ENCODE measurements at places on chromosomes 5 and 9.

GRCh38 chr9:96567203-96567700 lies 52.4 kb downstream of the CDC14B start:
- no peak for DNase-seq

GRCh38 chr9:3756071-3756470 lies 230.3 kb upstream of the RFX3 start:
- DNase-seq, result no peak

DNA sequence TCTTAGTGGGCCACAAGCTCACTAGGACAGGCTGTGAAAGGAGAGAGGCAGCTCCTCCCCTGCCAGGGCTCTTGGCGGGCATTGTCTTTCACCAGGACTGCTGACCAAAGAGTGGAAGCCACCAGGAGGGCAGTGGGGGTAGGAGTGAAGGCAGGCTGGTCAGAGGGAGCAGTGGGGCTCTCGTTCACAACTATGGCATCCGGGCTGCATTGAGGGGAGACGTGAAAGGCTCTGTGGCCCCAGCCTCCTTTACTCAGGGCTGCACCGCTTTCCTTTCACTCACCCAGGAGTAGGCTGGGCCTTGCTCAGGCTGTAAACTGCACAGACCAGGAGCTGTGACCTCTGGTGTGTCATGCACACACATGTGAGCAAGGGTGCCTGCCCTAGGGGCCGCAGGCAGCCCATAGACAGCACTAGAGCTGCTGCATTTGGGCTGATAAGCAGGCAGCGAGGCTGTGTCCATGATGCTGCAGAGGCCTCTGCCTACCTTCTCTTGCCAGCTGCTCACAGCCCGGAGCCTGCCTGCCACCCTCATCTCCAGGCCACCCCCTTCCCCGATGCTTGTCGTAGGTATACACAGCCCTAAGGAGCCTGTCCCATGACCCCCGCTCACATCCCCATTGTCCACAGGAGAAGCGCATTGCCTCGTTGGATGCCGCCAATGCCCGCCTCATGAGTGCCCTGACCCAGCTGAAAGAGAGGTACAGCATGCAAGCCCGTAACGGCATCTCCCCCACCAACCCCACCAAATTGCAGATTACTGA lies 130.4 kb downstream of the DAB2IP start:
- no peak for DNase-seq

GRCh38 chr5:83988293-83988685 lies 267.6 kb upstream of the HAPLN1 start:
- DNase-seq, result no peak

DNA sequence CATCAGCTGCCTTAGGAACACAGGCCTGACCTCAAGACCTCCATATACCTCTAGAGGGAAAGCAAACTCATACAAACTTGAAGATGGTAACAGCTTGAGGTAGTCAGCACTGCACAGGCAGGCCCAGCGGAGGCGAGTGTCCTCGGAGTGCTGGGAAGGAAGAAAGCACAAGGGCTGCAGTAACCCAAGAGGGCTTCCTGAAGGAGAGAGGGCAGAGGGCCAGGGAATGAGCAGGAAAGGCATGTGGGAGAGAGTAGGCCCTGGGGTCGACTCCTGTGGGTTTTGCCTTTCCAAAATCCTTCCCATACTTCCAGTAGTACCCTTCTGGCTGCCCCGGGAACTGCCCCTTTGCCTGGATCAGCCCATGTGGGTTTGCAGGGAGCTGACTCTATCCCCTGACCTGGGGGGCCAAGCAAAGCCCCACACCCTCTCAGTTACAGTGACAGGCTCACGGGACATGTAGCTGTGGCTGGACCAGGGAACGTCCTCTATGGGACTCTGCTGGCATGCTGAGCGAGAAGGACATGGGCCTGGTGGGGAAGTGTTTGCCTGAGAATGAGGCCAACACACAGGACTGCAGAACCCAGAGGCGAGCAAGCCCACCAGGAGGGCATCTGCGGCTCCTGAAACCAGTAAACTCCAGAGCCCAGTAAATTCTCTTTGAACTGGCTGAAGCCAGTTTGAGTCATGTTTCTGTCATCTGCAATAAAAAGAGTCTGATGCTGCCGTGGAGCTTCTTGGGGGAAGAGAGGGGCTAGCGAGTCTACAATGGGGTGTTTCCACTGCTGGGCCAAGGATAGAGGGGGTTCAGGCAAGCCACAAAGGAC lies 64.1 kb downstream of the COL23A1 start:
- no peak for DNase-seq

DNA sequence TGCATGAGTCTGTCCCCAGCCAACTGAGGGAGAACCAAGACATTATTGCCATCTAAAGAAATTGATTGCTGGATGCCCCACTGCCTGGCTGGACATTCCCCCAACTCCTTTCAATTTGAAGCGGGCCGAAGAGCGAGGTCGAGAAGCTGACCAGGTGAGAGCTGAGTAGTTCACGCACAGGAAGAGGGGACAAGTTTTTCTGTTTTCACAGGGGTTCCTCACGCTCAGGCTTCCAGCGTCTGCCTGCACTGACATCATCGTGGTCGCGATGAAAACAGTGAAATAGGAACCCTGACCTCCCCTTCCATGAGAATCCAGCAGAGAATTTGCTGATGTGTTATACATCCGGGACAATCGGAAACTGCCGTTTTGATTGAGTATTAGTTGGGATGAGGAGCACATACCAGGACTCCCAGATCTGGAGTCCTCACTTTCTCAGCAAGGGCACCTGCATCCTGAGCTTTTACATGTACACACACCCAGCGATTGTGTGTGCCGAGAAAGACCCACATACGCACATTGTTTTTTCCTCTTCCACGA lies 3.1 kb upstream of the DMRT3 start:
- DNase-seq, result no peak

DNA sequence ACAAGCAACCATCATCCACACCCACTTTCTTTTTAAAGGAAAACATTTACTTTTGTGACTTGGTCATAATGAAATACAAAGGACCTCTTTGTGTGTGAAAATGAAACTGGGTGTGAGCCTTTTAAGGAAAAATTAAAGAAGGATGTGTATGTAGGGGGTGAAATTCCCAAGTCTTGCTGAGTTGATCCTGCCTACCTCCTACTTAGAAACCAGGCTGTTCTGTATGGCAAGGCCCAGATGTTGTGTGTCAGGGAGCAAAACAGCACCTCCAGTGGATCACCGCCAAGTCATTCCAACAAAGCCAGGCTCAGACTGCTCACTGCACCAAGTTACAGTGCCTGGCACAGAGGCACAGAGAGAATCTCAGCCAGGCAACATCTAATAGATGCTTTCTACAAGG lies 198.5 kb upstream of the FBN2 start:
- no peak for DNase-seq

DNA sequence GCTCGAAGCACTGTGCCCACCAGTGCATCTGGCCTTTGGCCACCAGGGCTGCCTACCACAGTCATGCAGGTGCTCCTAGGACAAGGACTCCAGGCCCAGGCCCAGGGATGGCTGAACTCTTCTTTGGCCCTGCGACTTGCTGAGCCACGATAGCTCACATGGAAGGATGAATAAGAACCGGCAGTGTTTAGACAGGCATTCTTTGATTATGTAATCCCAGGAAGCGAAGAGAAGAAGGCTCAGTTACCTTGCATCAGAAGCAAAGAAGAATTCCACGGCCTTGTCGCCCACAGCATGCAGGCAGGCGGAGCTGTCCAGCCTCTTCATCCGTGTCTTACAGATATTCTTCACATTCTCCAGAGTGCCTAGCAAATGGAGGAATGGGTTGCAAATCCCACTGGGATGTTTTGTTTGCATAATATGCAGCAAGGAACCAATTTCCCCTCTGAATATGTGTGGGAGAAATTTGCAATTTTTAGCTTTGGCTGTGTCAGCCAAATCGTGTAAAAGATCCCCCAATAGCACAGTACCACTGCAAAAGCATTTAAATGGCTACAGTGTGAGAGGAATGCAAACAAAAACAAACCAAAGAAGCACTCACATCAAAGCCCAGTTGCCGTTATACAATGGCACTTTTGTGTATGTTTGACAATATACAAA lies 29.1 kb downstream of the GFPT2 start:
- no peak for DNase-seq

DNA sequence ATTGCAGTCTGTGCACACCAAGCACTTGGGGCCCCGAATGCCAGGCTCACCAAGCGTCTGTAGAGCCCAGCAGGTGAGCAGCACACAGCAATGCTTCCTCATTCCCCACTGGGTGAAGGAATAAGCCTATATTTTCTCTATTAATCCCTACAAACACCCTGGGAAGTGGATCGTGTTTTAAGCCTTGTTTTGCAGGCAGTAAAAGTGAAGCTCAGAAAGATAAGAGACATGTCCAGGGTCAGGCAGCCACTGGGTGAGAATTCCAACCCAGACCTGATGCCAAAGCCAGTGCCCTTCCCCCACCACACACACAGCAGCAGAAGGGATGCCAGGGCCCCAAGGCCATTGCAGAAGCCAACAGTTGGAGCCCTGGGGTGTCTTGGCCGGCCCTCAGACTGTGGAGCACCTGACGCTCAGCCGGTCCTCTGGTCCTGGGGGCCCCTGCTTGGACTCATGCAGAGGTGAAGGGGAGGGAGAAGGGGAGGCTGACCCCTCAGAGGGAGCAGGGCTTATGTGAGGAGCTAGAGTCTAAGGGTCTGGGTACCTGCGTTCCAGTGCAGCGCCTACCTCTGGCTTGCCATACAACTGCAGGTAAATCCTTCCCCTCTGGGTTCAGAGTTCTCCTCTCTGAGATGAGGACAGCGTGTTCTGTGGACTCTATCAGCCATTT lies 26.3 kb upstream of the SYNPO start:
- DNase-seq, result no peak
